ENCODE measurements at places on chromosomes 4 and X. TPM values are rescaled to one million over a fixed set of nuclear protein-coding genes. Genes with fewer than 3 reads are reported as not detected.
A peak's percentile ranks its signal among the peaks of the same experiment; 100 is the strongest.

DNA sequence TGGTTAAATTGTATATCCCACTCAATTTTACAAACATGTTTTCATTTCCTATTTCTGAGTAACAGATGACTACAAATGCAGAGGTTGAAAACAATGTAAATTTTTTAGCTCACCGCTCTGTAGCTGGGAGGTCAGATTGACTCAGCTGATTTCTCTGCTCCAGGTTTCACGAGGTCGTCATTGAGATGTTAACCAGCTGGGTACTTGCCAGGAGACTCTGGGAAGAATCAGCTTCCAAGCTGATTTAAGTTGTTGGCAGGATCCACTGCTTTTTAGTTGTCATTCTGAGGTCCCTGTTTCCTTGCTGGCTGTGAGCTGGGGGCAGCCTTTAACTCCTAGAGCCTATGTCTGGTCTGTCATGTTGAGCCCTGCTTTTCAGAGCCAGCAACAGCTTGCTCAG is 864.3 kb upstream of the AGA start:
- no peaks in the 10 kb centered on the region for H3K36me3 ChIP-seq
- H3K27ac ChIP-seq: no peak overlapping the region
- DNase-seq: no peak
- no peaks in the 10 kb centered on the region for H3K27me3 ChIP-seq
- no peak overlapping the region for H3K4me3 ChIP-seq

GRCh38 chrX:140034916-140035315 is 69.6 kb upstream of the CXorf66 start:
- no peaks in the 10 kb centered on the region for H3K36me3 ChIP-seq
- no peaks in the 10 kb centered on the region for H3K4me1 ChIP-seq
- DNase-seq: no peak
- H3K27ac ChIP-seq: no peak overlapping the region
- H3K27me3 ChIP-seq: no peaks in the 10 kb centered on the region
- no peak overlapping the region for H3K4me3 ChIP-seq

GRCh38 chr4:147326591-147326990 is 154.3 kb upstream of the EDNRA start:
- no peak overlapping the region for H3K4me3 ChIP-seq
- no peaks in the 10 kb centered on the region for H3K27me3 ChIP-seq
- DNase-seq: no peak
- H3K27ac ChIP-seq: no peak overlapping the region
- H3K36me3 ChIP-seq: no peaks in the 10 kb centered on the region

The XAGE1A gene
- not detected for total RNA-seq

DNA sequence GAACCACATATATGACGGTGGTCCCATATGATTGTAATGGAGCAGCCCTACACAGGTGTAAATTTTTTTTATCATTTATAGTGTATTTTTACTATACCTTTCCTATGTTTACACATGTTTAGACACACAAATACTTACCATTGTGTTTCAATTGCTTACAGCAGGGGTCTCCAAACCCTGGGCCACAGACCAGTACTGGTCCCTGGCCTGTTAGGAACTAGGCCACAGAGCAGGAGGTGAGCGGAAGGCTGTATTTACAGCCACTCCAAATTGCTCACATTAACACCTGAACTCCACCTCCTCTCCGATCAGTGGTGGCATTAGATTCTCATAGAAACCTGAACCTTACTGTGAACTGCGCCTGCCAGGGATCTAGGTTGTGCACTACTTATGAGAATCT is 201.8 kb upstream of the NDST4 start:
- DNase-seq: no peak
- H3K4me1 ChIP-seq: no peaks in the 10 kb centered on the region
- no peak overlapping the region for H3K4me3 ChIP-seq
- H3K36me3 ChIP-seq: no peaks in the 10 kb centered on the region
- no peaks in the 10 kb centered on the region for H3K27me3 ChIP-seq
- no peak overlapping the region for H3K27ac ChIP-seq

DNA sequence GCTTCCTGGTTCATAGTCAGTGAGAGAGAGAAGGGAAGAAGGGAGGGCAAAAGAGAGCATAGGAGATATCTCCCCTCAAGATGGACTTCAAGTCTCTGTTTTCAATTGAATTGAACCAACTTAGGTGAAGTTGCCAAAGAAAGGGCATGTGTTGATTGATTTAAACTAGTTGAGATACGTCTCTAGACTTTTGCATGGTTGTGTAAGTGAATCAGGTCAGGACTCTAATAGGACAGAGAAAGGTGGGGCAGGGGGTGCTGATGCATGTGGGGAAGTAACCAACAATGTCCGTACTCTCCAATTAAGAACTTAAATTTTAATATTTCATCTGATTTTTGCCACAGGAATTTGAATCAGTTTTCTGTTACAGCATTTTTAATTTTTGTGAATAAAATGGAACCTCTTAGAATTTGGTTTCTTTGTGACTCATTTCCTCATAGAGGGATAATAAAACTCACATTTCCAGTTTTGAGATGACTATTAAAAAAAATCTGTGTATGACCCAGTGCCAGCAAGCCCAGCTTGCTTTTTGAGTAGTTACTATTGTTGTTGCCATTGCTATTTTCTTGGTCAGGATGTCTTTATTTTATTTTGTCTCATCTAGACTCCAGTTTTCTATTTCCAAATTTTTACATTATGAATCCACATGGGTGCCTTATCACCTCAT is 37.3 kb downstream of the SLIT2 start:
- DNase-seq: no peak
- no peak overlapping the region for H3K4me3 ChIP-seq
- no peaks in the 10 kb centered on the region for H3K4me1 ChIP-seq

The F11 gene
- total RNA-seq: 24.2 TPM

DNA sequence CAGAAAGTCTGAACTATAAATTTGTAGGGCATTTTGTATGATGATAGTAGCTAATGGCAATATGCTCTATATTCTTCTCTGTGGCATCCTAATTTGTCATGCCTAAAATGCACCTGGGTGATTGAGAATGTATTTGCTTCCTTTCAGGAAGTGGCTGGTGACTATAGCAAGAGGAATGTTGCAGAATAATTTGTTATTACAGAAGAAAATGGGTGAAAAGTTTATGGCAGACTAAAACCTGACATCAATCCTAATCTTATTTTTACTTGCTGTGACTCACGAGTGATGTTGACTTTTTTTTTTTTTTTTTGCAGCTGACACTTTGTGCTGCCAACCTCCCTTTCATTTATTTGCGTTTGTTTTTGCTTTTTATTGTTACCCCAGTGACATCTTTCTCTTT is 141.1 kb downstream of the MSL3 start:
- H3K4me1 ChIP-seq: no peaks in the 10 kb centered on the region
- no peak overlapping the region for H3K27ac ChIP-seq
- no peak for DNase-seq
- H3K27me3 ChIP-seq: no peaks in the 10 kb centered on the region
- H3K4me3 ChIP-seq: no peak overlapping the region
- no peaks in the 10 kb centered on the region for H3K36me3 ChIP-seq

GRCh38 chr4:54566608-54567007 is 91.1 kb upstream of the KIT start:
- no peak for DNase-seq
- H3K36me3 ChIP-seq: no peaks in the 10 kb centered on the region
- H3K4me3 ChIP-seq: no peak overlapping the region
- H3K27me3 ChIP-seq: no peaks in the 10 kb centered on the region
- no peaks in the 10 kb centered on the region for H3K4me1 ChIP-seq

GRCh38 chr4:111296466-111296865 is 673.6 kb upstream of the PITX2 start:
- no peaks in the 10 kb centered on the region for H3K4me1 ChIP-seq
- no peaks in the 10 kb centered on the region for H3K36me3 ChIP-seq
- no peak for DNase-seq
- H3K27ac ChIP-seq: no peak overlapping the region

DNA sequence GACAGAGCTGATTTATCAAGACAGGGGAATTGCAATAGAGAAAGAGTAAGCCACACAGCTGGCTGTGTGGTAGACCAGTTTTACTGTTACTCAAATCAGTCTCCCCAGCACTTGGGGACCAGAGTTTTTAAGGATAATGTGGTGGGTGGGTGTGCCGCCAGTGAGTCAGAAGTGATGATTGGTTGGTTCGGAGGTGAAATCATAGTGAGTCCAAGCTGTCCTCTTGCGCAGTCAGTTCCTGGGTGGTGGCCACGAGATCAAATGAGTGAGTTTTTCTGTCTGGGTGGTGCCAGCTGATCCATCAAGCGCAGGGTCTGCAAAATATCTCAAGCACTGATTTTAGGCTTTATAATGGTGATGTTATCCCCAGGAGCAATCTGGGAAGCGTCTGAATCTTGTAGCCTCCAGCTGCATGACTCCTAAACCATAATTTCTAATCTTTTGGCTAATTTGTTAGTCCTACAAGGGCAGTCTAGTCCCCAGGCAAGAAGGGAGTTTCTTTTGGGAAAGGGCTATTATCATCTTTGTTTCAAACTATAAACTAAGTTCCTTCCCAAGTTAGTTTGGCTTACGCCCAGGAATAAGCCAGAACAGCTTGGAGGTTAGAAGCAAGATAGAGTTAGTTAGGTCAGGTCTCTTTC is 44.0 kb upstream of the PPP1R2C start:
- DNase-seq: no peak
- no peaks in the 10 kb centered on the region for H3K4me1 ChIP-seq
- H3K4me3 ChIP-seq: no peak overlapping the region
- no peaks in the 10 kb centered on the region for H3K36me3 ChIP-seq
- no peaks in the 10 kb centered on the region for H3K27me3 ChIP-seq

DNA sequence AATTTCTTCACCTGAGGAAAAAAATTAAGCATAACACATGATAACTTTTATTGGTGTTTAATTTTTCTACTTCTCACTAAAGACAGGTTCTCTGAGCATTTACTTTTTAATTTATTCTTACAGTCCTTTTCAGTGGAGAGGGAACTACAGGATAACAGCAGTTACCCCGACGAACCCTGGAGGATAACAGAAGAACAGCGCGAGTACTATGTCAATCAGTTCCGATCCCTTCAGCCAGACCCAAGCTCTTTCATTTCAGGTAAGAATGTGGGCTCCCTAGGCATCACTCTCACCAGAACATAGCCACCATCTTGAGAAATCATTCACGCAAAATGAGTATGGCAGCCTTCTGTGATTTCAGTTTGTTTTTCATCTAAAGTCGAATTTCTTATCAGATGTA is 100.8 kb downstream of the REPS2 start:
- no peak overlapping the region for H3K4me3 ChIP-seq
- no peak overlapping the region for H3K27ac ChIP-seq
- no peak for DNase-seq
- H3K4me1 ChIP-seq: no peaks in the 10 kb centered on the region

The MAGEB17 gene
- 0.41 TPM for total RNA-seq

The CHIC1 gene
- total RNA-seq: 3.2 TPM

DNA sequence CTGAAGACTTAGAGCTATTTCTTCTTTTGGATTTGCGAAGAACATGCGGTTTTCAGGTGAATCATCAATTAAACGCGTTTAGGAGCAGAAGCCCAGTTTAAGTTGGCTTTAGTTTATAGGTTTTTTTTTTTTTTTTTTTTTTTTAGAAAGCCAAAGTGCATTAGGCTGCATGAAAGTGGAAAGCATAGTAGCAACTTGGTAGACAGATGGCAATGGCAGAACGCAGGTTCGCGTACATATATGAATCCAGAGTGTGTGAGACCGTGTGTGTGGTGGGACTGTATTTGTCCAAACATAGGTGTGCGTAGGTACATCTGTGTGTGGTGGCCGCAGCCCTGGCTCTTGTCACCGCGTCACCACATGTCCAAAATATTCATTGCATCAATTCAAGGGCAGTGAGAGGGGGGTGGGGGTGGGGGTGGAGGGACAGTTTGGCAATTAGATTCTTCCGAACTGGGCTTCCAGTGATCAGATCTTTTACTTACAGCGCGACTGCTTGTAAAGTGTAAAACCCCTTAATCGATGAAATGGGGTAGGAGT is 901 bp downstream of the JADE1 start:
- no peaks in the 10 kb centered on the region for H3K27me3 ChIP-seq
- peak overlapping the region; percentile 97 for H3K27ac ChIP-seq
- H3K4me3 ChIP-seq: peak overlapping the region; percentile 61
- no peaks in the 10 kb centered on the region for H3K36me3 ChIP-seq

DNA sequence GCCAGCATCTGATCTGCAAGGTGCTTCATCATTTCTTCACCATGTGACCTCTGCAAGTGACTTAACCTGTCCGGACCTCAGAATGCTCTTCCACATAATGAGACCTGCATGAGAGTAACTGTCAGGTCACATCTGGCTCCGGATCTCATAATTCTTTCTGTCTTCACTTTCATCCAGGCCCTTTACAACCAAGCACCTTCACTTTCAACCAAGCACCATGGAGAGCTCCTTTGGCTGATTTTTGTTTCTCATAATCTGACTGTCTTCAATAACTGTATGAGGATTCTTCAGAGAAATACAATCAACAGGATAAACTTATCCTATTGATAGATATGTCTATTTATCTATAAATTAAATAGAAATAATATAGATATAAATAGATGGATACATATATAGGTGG is 148.1 kb downstream of the VCX3A start:
- H3K27ac ChIP-seq: no peak overlapping the region
- peaks cover 10% of the 10 kb centered on the region for H3K4me1 ChIP-seq
- no peaks in the 10 kb centered on the region for H3K27me3 ChIP-seq
- H3K4me3 ChIP-seq: no peak overlapping the region
- H3K36me3 ChIP-seq: no peaks in the 10 kb centered on the region

The BRS3 gene
- total RNA-seq: not detected

DNA sequence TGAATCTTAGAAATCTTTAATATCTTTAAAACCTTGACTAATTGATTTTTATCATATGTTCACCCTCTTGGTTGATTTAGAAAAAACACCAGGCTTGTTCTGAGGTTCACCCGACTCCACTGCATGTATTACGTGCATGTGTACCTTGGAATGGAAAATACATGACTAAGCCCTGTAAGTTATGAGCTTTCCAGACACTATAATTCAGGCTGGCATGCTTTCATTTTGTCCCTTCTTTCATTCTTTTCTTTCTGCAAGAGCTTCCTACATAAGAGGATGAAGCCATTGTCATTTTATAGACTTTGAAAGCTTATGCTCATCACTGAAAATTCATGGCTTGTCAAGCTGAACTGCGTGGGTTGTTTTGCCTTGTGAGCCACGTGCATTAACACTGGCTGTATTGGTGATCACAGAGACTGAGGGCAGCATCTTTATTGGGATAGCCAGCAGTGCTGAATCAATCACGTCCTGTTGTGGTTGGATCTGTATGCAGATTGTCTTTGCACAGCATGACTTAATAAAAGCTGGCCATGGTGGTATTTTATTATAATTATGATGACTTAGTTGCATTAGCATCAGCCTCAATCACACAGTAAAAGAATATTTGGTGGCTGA is 141.9 kb downstream of the SLIT2 start:
- no peaks in the 10 kb centered on the region for H3K4me1 ChIP-seq

The ASMT gene
- not detected for total RNA-seq

The BEX5 gene
- 7.8 TPM for total RNA-seq

GRCh38 chr4:3660928-3661515 is 105.2 kb upstream of the ADRA2C start:
- no peaks in the 10 kb centered on the region for H3K4me1 ChIP-seq
- no peak overlapping the region for H3K4me3 ChIP-seq
- H3K27me3 ChIP-seq: peaks cover 5% of the 10 kb centered on the region
- no peak for DNase-seq
- H3K36me3 ChIP-seq: no peaks in the 10 kb centered on the region
- H3K27ac ChIP-seq: no peak overlapping the region

All from pancreas (tissue), 10 donors.